ENCODE measurements at places on chromosomes 5 and 9.

DNA sequence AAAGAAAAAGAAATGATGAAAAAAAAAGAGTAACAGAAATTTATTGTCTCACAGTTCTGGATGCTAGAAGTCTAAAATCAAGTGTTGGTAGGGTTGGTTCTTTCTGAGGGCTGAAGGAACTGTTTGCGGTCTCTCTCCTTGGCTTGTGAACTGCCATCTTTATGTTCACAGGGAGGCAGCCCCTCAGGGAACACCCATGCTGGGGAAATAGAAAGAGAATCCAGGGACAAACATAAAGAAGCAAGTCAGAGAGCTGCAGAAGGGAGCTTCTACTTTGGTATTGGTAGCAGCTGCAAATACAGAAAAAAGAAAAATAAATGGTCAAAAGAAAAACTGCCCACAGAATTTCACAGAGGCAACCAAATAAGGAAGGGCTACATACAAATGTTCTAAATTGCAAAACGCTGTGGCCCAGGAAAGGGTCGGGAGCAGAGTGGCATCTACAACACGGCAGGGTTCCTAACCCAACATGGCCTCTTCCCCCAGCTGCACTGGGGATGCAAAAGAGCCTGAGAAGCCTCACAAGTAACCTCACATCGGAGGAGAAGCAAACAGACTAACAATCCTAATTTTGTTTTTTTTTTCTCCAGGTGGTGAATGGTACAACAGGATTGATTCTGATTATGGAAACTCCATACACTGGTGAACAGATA lies 37.4 kb downstream of the ELOVL7 start:
- no peak for DNase-seq

DNA sequence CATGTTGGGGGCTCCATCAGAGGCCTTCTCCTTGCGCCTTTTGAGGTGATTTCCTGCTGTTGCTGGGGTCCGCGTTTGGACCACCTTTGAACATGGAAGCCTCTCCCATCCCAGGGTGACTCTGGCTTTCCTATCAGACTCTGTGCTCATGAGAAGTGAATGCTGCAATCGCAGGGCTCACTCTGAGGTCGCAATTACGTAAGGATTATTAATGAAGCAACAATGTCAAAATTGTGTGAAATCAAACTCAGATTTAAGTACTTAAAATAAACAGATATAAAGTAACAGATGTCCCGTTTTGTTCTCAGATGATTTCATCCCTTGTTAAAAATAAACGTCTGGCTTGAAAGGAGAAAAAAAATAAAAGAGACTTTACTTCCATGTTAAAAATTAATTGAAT lies 634.2 kb downstream of the BNC2 start:
- no peak for DNase-seq

GRCh38 chr5:170541146-170541769 lies 37.4 kb downstream of the KCNIP1 start:
- no peak for DNase-seq

GRCh38 chr9:91349115-91349555 lies 12.6 kb downstream of the AUH start:
- DNase-seq: no peak

GRCh38 chr9:107138261-107138992 lies 144.7 kb upstream of the RAD23B start:
- DNase-seq: no peak

DNA sequence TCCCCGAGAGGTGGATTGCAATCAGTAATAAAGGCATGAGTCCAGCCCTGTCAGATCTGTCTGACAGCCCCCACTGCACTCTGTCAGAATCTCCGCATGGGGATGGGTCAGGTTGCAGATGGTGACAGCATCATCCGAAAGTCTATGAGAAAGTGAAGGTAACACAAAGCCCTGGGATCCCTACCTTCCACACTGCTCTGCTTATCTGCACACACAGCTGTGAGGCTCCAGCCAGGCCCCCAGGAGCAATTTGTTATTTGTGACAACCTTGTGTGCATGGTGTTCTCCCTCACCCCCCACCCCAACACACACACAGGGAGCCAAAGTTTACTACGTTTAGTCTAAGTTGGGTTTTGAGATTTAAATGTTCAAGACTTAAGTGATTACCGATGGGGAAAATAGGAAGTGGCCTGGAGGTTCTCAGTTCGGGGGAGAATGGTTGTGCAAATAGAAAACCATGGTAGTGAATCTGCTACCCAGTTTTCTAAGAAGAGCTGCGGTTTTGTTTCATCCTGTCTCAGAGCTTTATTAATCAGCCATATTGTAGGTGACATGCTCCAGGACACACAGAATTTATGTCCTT lies 92.7 kb downstream of the SV2C start:
- peak; percentile 72 for DNase-seq

DNA sequence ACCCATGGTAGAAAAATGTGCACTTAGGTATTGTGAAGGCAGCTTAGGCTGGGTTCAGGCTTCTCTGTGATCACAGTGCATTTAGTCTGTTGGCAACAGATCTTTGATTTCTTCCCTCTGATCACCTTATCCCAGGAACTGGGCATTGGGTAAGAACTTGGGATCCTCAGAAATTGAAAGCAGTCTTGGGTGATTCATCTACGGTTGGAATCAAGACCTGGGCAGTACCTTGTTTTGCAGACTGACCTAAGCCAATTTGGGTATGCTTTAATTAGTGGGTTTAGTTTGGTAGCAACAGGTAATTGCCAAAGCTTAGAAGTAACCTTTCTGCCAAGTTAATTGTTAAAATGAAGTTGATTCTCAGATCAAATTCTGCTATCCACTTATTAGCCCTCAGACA lies 17.8 kb downstream of the ENTREP1 start:
- no peak for DNase-seq

GRCh38 chr9:107620801-107621200 lies 131.2 kb upstream of the KLF4 start:
- no peak for DNase-seq

DNA sequence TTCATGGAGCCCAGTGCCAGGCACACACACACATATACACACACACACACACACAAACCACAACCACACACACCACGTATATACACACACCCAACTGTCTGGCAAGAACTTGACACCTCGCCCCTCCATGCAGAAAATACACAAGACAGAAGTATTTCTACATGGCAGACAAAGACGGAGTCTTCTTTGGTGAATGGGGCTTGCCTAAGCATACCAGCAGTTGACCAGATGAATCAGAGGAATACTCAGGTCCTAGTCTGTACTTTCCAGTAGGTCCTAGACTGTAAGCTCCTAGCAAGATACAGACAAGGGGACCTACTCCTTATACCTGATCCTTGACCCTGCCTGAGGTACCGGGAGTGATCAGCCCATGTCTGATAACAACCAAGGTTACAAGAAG lies 60.1 kb downstream of the SIL1 start:
- no peak for DNase-seq

- no peak for DNase-seq
These were observed 57.2 kb downstream of the WDR70 start for GRCh38 chr5:37436146-37436934.

DNA sequence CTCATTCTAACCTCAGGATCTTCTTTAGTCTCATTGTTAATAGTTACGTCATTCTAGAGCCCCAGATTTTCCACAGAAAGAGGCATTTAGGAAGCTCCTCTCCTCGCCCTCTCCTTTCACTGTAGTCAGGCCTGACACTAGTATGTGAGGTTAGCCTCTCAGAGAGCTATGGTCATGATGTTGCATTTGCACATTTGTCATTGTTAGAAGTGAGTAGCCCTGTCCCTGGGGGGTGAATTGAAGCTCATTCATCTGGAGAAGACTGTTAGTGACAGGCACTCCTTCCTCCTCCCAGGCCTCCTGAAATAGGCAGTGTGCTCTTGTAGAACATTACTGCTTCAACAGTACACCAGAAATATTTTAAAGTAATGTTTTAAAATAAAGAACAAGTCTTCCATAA lies 26.6 kb upstream of the LRRTM2 start:
- DNase-seq: no peak

Data from GM20000 (cell line).